Suppressor macrophage (primary cell): ENCODE measurements at places on chromosomes 1 and 21.

DNA sequence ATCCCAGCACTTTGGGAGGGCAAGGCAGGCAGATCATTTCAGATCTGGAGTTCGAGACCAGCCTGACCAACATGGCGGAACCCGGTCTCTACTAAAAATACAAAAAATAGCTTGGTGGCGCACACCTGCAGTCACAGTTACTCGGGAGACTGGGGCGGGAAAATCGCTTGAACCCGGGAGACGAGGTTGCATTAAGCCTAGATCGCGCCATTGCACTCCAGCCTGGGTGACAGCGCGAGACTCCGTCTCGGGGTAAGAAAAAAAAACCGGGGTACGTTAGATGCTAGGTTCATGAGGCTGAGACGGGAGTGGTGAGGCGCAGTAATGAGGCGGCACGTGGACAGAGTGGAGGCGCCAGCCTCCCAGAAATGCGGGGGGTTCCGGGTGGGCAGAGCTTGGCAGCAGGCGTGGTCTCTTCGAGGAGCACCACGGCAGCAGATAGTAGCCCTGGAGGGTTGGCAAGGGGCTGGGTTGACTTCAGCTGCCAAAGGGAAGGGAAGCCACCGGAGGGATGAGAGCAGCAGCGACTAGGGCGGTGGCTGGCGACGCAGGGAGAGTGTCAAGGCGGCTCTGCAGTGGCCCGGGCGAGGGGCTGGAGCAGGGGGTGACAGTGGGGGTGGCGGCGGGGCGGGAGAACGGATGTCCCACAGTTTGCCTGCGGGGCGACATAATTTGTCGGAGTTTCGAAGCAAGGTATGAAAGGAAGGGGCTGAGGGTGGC is 832 bp downstream of the MRPL20 start:
- DNase-seq, result no peak

- no peak for DNase-seq
Observed at GRCh38 chr1:87686136-87686495, 357.4 kb downstream of the LMO4 start.

GRCh38 chr1:29674627-29675326 is 438.5 kb downstream of the PTPRU start:
- DNase-seq, result no peak

GRCh38 chr1:54969879-54970278 is 10.5 kb upstream of the TMEM61 start:
- DNase-seq, result no peak

DNA sequence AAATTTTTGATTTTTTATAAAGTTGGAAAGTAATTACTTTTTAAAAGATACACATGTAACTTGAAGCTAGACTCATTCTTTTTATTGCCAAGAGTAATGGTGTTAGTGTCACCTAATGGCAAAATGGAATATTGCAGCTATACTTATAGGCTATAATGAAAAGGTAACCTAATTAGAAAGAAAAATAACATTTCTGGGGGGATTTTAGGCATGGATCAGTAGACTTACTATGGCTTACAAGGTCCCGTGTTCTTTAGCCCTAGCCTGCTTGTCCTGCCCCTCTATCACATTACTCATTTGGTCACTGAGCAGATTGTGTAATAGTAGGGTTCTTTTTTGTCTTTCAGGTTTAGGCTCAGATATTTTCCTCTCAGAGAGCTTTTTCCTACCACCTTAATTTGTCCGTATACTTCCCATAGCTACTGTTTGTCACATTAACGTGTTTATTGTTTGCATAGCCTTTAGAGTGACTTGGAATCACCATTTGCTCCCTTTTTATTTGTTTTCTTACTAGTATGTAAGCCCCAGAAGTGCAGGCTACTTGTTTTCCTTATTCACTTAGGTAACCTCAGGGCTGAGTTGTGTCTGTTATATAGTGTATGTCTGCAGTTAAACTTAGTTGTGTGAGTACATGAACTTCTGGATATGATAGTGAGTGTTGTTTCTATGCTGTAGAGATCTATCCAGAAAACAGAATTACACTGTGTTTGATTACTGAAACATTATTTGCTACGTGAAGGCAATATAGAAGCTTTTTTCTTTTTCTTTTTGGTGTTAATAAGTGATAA is 58.7 kb downstream of the RABGAP1L start:
- DNase-seq, result no peak

GRCh38 chr1:160839746-160840145 is 22.9 kb downstream of the CD244 start:
- DNase-seq, result no peak

- DNase-seq, result no peak
Observed at GRCh38 chr1:9590201-9590600, 1.5 kb downstream of the TMEM201 start.

DNA sequence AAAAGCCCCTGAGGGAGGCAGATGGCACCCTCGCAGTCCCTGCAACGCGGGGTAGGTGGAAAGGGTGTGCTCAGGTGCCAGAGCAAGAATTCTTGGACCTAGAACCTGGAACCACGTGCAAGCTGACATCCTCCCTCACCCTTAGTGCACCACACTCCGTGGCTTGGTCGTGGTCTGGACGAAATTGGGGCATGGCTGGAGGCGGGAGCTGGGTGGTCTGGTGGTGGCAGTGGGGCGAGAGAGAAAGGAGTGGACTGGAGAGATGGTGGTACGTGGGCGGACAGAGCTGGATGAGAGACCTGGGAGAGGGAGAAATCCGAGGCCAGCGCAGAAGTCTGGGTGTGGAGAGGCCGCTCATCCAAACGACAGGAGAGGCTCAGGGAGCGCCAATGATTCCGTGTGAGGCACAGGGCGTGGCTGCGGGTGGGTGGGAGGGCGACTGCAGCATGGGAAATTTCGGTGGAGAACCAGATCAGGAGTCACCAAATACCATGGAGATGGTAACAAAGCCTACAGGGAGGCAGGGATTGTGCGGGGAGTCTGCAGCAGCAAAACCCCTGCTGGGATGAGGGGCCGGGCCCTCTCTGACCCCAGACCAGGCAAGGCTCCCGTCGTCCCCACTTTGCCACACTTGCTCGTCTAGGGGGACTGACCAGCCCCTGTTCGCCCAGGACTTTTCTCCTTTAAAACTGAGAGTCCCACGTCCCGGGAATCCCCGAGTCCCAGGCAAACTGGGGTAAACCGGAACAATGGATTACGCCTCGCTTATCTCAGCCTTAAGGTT is 31.9 kb downstream of the CDCP2 start:
- no peak for DNase-seq

- DNase-seq, result no peak
Observed at GRCh38 chr1:38942664-38943428, 1.2 kb upstream of the RHBDL2 start.

DNA sequence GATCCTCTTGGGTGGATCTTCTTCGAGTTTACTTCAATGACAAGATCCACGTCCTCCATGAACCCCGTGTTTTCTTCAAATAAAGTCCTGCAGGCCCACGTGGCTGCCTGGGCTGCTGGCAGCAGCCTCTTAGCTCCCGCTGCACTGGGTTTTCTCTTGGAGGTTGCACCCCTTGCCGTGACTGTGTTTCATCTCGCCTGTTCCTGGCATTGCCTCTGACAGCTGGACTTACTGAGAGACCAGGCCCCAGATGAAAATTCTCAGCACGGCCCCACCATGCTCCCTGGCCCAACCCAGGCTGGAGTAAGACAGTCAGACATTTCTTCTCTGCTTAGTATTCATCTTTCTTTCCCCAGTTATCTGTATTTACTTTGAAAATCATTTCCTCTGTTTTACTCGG is 274.8 kb upstream of the RUNX1 start:
- no peak for DNase-seq

GRCh38 chr1:28326984-28327383 is 1.9 kb upstream of the MED18 start:
- DNase-seq, result peak; percentile 68
